Spinal cord (tissue), 10 donors: ENCODE measurements at places on chromosomes 13 and 19.

GRCh38 chr19:38726761-38727301 lies 17.4 kb downstream of the CAPN12 start:
- DNase-seq = no peak

DNA sequence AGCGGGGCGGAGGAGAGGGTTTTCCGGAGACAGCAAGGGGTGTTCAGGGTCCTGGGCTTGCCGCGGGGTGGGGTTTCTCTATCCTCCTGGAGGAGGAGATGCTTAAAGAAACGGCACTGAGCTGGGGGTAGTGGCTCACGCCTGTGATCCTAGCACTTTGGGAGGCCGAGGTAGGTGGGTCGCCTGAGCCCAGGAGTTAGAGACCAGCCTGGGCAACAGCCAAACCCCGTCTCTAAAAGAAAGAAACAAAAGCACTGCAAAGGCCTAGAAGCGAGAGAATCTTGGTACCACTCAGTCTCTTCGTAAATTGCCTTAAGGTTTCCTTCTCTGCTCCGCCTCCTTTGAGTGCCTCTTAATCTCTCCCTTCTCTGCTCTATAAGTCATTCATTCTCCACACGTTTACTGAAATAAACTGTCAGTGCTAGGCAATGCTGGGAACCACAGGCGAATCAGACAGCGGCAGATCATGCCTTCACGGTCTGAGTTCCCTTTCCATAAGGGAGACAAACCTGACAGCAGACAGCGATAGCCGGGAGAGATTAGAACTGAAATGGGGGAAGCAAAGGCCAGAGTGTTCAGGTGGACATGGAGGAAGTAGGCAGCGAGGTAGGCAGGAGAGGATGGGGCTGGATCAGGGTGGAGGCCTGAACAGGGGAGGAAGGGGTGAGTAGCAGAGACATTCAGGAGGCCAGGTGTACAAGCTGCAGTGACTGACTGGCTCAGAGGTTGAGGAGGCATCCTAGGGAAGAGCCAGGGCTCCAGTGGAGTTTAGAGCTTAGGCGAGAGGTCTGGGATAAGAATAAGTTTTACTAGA lies 580 bp downstream of the EIF3K start:
- DNase-seq = no peak

DNA sequence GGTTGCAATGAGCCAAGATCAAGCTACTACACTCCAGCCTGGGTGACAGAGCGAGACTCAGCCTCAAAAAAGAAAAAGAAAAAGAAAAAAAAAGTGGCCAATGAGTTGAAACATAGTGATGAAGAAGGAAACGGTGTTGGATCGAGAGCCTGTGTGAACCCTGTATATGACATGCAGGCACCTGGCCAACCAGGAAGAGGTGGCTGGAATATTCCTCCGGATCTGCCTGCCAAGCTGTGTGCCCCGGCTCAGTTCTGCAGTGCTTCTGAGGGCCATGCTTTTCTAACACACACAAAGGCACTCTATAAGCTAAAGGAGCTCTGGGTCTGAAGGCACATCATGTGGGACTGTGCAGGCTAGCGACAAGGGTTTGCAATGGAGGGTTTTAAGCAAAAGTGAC lies 3.7 kb upstream of the ZNF444 start:
- no peak for DNase-seq

- DNase-seq = no peak
Measured at GRCh38 chr13:92745258-92745657, 481.3 kb upstream of the GPC6 start.

DNA sequence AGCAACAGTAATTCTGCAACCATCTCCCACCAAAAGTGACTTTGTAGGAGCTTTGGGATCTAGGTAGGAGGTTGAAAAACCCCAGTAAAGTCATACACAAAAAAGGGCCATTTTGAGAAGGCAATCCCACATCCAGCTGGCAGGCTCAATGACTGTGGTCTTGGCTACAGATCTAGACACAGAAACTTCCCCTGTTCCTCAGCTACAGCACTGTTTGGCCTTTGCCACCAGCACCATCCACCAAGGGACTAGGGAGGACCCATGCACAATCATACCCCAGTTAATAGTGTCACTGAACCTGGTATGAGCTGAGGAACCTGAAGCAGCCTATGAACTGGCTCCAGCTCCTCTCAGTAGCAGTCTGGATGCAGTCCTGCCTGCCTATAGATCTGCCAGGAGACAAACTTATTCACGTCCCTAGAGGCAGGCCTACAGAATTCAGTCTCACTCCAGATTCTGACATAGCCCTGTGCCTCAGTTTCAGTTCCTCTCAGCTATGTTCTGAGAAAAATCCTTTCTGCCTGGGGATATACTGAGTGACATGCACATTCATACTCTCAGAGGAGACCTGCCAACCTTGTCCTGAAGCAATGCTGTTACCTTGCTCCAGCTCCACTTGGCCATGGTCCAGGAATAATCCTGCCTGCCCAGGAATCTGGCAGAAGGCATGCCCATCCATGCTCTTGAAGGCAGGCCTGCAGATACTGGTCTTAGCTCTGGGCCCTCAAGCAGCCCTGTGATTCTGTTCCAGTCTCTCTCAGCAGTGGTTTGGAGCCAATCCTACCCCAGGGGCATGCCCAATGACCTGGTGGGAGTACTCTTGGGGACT lies 2048.3 kb upstream of the PCDH20 start:
- DNase-seq = no peak

DNA sequence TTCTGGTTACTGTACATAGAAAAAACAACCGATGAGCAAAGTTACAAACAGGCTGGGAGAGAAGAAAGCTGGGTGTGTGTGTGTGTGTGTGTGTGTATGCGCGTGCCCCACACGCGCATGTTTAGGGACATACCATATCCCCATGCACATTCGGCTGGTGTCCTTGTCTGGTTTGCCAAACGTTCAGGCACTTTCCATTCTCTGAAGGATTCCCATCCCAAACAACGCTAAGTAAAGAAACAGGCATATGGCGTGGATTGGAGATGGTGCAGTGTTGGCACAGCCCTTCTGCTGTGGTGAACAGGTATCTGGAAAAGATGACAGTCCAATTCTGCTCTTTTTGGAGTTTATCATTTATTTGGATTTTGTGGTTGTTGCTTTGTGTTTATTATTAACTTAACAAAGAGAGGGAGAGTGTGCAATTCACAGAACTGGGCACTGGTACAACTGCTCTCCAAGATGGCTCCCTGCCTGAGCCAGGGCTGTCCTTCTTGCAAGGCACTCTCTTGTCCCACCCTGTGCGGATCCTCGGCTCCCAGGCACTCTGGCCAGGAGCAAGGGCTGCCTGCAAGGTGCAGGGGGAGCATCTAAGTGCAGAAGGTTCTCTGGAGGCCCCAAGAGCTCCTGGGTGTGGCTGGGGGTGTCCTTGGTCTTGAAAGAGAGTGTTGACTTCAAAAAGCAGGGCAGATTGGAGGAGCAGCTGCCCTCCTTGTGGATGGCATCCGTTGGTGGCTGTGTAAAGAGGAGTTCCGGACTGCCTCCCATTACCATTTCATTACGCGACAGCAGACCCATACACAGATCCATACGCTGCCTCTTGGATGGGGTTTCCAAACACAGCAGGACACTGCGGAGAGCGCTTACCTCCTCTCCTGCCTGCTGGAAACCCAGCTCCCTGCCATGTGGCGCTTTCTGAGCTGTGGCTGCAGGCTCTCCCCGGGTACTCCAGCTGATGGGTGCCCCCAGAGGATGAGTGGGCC lies 263.1 kb downstream of the ZNF536 start:
- DNase-seq = peak; percentile 91

- no peak for DNase-seq
Measured at GRCh38 chr13:40403509-40404241, 262.8 kb downstream of the FOXO1 start.

DNA sequence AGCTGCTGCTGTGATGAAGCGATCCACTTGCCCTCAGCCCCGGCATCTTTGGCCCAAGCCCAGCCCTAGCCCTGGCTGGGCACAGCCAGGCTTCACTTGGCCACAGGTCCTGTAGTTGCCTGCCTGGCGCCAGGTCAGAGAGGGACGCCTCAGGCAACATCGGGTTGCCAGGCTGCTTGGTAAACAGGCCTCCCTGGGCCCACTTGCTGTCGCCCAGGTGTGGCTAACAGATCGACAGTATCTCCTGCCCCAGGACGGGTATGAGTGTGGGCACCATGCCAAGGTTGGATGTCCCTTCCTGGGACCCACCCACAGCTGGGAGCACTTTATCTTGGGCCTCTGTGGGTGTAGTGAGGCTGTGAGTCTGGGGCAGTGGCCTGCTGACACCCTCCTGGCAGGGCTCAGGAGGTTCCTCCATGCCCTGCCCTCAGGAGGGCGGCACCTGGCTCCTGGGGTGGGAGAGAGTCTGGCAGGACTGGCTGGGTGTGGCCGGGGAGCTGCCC lies 27.8 kb downstream of the CARM1 start:
- DNase-seq = no peak

GRCh38 chr13:39603424-39603947 lies 493 bp upstream of the LHFPL6 start:
- DNase-seq = no peak

DNA sequence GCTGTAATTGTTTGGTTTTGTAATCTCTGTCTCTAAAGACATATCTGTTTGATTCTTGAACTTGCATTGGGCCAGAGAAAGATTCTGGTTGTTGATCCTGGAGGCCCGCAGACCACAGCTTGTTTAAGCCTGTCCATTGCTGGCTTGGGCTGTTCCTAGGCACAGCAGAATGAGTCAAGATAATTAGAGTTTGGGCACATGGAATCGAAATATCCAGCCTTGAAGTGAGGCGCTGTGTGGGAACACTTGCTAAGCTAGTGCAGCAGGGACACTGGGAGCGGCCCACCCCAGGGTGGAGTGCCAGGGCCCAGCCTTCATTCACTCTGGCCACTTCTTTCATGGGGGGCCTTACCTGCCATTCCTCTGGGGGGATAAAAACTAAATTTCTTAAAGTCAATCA lies 219.7 kb downstream of the LMO7 start:
- no peak for DNase-seq

DNA sequence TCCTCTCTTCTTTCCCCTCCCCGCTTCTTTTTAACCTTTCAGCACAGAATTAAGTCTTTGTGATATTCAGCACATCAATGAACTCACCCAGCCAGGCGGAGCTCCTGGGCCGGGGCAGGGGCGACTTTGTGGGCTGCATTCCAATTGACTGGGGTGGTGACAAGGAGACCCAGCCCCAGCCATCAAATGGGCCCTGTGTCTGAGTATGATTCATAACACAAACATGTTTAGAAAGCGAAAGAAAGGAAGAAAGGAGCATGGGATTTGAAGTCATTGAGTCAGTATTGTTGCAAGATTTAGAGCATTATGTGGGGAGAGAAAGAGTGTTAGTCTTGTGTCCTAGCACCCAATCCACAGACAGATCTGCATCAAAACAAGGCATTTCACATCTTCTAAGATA lies 185.3 kb downstream of the LHFPL6 start:
- DNase-seq = peak; percentile 67

DNA sequence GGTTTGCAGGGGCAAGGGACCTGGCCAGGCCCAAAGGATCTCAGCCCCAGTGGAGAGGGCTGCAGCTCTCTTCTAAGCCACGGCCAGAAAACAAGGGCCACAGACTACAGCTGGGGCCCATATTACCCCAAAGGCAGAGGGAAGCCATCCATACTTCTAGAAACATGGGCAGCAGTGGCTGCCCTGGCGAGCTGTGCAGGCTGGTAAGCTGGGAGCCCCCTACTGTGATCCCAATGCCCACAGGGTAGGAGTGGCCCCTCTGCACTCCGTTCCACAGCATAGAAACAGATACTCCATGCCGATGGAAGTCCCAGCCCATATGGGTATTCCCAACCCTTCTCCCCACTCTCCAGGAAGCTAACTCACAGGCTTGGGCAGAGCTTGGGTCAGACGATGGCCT lies 25.1 kb downstream of the VSTM2B start:
- no peak for DNase-seq

GRCh38 chr13:112246731-112247470 lies 129.3 kb upstream of the SPACA7 start:
- DNase-seq = no peak

- no peak for DNase-seq
Measured at GRCh38 chr13:28258417-28258816, 120.1 kb downstream of the PAN3 start.

DNA sequence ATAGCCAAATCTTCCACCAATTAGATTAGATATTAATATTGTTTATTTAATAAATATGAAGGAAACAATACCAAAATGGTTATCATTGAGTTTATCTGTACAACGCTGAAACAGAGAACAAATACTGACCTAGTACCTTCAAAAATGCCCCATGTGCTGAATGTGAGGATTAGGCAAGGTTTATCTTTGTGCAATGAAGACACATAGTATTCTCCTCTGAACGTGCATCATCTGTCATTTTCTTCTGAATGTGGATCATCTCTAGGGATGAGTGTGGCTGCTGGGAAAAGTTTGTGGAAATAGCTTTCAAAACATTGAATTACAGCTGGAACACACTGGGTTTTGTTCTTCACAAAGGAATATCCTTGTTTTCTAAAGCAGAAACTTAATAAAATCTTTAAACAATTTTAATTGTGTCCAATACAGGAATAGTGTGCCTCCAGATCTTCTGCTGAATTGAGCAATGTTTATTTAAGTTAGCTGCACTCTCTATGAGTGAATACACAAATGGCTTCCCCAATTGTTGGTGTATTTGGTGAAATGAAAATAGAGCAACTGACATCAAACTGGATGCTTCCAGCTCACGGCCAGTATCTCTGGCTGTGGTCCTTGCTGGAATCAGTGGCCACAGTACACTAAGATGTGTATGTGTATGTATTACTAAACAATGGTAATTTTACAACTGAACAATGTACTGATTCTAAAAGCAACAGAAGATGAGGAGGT lies 6.7 kb downstream of the COL4A1 start:
- no peak for DNase-seq

DNA sequence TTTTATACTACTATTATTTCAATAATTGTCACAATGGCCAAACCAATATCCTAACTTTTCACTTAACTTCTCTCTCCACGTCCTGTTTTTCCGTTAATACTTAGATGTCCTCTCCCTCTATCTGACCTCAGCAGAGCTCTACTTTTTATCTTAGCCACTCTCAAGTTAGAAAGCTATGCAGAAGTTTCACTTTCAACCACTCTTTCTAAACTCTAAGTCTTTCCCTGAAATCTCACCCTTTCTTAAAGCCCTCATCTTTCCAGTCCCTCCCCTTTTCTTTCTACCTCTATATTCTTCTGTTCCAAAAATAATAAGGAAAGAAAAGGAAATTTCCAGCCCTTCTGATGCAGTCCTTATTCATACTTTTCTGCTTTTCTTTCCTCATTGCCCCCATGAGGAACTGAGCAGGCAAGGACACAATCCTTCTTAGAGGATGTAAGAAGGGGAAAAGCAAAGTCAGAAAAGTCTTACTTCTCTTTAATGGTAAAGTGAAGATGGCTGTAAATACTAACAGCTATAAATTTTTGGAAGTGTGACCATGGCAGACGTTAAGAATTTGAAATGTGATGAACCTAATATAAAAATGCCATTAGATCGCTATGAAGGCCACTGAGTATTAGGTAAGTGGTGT lies 23.0 kb downstream of the FAM216B start:
- DNase-seq = no peak
